Natural killer cell treated with Interleukin-12 subunit alpha and Interleukin-12 subunit beta and Interleukin-15 and Interleukin-18, amount 100 ng/mL, for 72 hours (primary cell): ENCODE measurements at places on chromosomes 1 and 21. TPM values are rescaled to one million over a fixed set of nuclear protein-coding genes. Genes with fewer than 3 reads are reported as not detected.

The MIXL1 gene
- not detected for total RNA-seq

The LCE1E gene
- total RNA-seq, result not detected

The LRRC8C gene
- total RNA-seq, result 25.4 TPM

The AADACL4 gene
- total RNA-seq, result not detected

The NEGR1 gene
- total RNA-seq, result not detected

The ADORA1 gene
- total RNA-seq, result not detected

The TAS1R1 gene
- total RNA-seq, result not detected

The NTNG1 gene
- total RNA-seq, result not detected

The PLA2G2F gene
- not detected for total RNA-seq

The LEMD1 gene
- total RNA-seq, result not detected

The KIF26B gene
- total RNA-seq, result not detected

The RERE gene
- total RNA-seq, result 72.4 TPM

The CRYAA gene
- total RNA-seq, result not detected

The GPR61 gene
- not detected for total RNA-seq

The E2F2 gene
- 15.5 TPM for total RNA-seq

The SPRR4 gene
- not detected for total RNA-seq

The SPRR1B gene
- total RNA-seq, result not detected

The ORC1 gene
- total RNA-seq, result 56.4 TPM

The CYYR1 gene
- total RNA-seq, result not detected

The LIPI gene
- not detected for total RNA-seq

The OR4F16 gene
- not detected for total RNA-seq

The C8B gene
- total RNA-seq, result 0.40 TPM

The UBL4B gene
- total RNA-seq, result not detected

The CFHR1 gene
- not detected for total RNA-seq

The NBPF4 gene
- total RNA-seq, result not detected

The GABRD gene
- total RNA-seq, result not detected

The CNST gene
- total RNA-seq, result 37.6 TPM

The SERTAD4 gene
- total RNA-seq, result not detected

The ADAMTS1 gene
- total RNA-seq, result 35.2 TPM

The EDN2 gene
- not detected for total RNA-seq

The ACOT11 gene
- 0.33 TPM for total RNA-seq

The VPS72 gene
- 33.1 TPM for total RNA-seq

The ARHGEF11 gene
- 2.5 TPM for total RNA-seq

The S100A14 gene
- not detected for total RNA-seq

The CLDN8 gene
- not detected for total RNA-seq

The RNU1-4 gene
- 1,591 TPM for total RNA-seq

The TIMM17A gene
- 81.5 TPM for total RNA-seq

The KRTAP19-3 gene
- not detected for total RNA-seq

The MTX1 gene
- total RNA-seq, result 42.6 TPM

The CYP2J2 gene
- total RNA-seq, result not detected

The CNR2 gene
- total RNA-seq, result 3.8 TPM

The TMEM52 gene
- total RNA-seq, result not detected

The C2CD4D gene
- total RNA-seq, result not detected

The SLAMF9 gene
- total RNA-seq, result not detected

The TMOD4 gene
- total RNA-seq, result 1.2 TPM

The AMPD1 gene
- total RNA-seq, result not detected

The AGMAT gene
- 3.4 TPM for total RNA-seq

The CTBS gene
- total RNA-seq, result 10.1 TPM

The TCHH gene
- total RNA-seq, result not detected

The OR2T33 gene
- not detected for total RNA-seq

The HMGCS2 gene
- total RNA-seq, result not detected

The GRHL3 gene
- total RNA-seq, result not detected

The SLC5A3 gene
- total RNA-seq, result 36.1 TPM

The TMEM82 gene
- not detected for total RNA-seq

The TMIGD3 gene
- total RNA-seq, result not detected

The GJA5 gene
- total RNA-seq, result not detected

The ELOA gene
- 84.5 TPM for total RNA-seq

The MIS18A gene
- total RNA-seq, result 13.4 TPM
